ENCODE measurements at places on chromosomes 3 and 15.

DNA sequence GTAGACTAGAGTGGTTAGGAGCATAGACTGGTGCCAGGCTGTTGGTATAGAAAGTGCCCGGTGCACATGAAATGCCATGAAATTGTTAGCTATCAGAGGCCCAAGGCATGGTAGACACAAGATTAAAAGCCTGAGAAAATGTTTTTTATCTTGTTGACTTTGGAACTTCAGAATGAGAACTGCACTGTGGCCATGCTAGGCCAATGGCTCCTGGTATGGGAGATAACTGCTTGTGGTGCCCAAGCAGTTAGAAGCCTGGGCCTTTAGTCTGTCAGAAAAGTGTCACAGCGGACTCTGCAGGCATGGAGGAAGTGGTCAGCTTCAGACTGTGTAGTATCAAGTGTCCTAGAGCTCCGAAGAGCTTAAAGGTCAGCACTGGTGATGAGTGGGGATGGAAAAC, 11.9 kb downstream of the FYCO1 start:
- peak; percentile 79 for DNase-seq

GRCh38 chr3:13346481-13347389, 73.4 kb downstream of the NUP210 start:
- DNase-seq = peak; percentile 82

GRCh38 chr3:46213201-46213600, 5.1 kb upstream of the CCR1 start:
- DNase-seq = peak; percentile 48

- no peak for DNase-seq
Measured at GRCh38 chr3:165169368-165169767, 26.8 kb downstream of the SLITRK3 start.

DNA sequence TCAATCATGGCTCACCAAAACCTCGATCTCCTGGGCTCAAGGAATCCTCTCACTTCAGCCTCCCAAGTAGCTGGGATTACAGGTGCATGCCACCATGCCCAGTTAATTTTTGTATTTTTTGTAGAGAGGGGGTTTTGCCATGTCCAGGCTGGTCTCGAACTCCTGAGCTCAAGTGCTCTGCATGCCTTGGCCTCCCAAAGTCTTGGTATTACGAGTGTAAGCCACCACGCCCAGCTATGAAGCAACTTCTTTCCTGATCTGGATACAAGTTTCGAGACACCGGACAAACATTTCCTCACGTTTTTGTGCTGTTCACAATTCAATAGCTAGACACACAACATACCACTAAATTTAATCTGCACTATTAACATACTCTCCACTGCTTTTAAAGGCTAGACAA, 3.4 kb upstream of the SYNM start:
- DNase-seq = no peak

GRCh38 chr3:27031476-27031875, 337.7 kb downstream of the NEK10 start:
- no peak for DNase-seq

DNA sequence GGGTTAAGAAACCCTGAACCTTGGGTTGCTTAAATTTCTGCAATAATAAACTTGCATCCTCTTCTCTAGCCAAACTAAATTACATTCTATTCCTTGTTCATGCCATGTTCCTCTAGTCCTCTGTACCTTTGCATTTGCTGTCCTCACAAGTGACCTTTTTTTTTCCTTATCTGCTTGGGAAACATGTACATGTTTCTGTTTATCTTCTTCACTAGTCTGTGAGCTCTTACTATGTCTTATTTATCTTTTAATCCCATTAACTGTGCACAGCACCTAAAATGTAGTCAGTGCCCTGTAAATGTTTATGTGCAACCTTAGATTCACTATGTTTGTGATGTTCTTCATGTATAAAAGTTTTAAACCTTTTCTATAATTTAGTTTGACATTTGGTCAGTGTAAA, 61.9 kb downstream of the REC114 start:
- DNase-seq = peak; percentile 13

GRCh38 chr15:90497376-90497775, 32.3 kb upstream of the CRTC3 start:
- peak; percentile 44 for DNase-seq

GRCh38 chr3:160409812-160410610, 10.6 kb downstream of the SMC4 start:
- DNase-seq = no peak

DNA sequence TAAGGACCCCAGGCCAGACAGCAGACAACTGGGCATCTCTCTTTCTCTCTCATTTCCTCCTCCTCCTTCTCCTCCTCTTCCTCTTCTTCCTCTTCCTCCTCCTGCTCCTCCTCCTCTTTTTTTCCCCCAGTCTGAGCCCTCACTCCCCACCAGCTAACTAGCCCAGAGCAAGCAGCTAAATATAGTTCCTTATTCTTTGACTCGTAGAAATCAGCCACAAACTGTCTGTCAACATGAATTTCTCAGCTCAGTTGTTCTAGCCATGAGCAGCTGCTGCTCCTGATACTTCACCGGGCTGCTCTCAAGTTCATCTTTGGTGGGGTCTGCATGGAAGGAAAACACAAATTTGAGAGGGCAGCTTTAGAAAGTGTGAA, 19.2 kb upstream of the LOXL1 start:
- peak; percentile 65 for DNase-seq

GRCh38 chr3:96958856-96959255, 144.5 kb downstream of the EPHA6 start:
- no peak for DNase-seq

GRCh38 chr3:41629986-41630385, 331.9 kb downstream of the ULK4 start:
- no peak for DNase-seq

GRCh38 chr3:129793319-129793718, 100.2 kb downstream of the TMCC1 start:
- DNase-seq = peak; percentile 29

GRCh38 chr3:186577521-186577920, 7.0 kb downstream of the DNAJB11 start:
- no peak for DNase-seq

GRCh38 chr3:2876362-2876761, 233.8 kb downstream of the IL5RA start:
- no peak for DNase-seq

GRCh38 chr3:16337856-16338540, 73.0 kb downstream of the OXNAD1 start:
- DNase-seq = peak; percentile 98

GRCh38 chr15:60548101-60548500, 69.2 kb upstream of the ICE2 start:
- DNase-seq = no peak

DNA sequence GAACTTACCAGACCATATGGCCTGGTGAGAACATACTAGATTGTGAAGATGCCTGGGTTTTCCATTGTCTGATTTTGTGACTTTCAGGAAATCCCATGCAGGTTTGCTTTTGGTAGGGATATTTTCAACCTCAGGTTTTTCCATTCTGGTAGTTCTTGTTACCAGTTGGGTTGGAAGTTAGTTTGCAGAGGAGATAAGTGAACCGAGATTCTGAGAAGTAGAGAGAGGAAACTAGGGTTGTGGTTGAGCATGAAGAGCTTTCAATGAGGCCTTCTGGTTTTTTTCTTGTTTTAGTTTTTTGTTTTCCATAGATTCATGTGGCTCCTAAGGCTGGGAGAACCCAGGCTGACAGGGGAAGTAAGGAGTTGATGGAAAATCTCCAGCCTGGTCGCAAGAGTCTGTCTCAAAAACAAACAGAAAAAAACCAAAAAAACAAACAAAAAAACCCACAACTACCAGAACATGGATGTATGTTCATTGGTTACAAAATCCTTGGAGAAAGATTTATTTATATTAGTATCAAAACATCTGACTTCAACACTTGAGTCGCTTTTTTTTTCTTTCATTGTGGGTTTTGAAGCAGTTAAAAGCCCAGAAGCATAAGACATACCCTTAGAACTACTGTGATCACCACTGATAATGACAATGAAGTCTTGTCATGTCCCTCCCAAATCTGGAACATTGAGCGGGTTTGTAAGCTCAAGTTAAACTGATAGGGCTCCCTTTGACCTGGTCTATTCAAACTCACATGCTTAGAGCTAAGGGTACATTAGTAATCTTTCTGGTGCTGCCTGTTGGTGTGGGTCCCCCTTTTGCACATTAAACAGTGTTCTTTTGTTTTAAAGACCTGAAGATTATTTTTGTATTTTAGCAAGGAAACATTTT, 3.2 kb downstream of the GPR171 start:
- DNase-seq = peak; percentile 39

- no peak for DNase-seq
Measured at GRCh38 chr3:171356251-171356650, 104.0 kb downstream of the TNIK start.

DNA sequence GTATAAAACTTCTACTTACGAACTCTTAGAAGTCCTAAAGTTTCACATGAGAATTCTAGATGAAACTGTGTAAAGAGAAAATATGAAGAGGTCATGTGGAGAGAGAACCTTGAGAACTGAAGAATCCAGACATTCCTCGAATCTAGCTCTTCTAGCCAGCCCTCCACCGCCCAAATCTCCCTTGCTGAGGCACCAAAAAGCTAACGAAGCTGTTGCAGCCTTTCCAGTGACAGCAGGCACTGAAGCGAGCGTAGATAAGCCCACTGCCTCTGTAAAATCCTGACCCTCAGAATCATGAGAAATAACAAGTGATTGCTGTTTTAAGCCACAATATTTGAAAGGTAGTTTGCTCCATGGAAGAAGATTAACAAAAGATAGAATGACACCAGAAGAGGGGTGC, 134.0 kb downstream of the GOLGA6L6 start:
- no peak for DNase-seq

GRCh38 chr15:96328181-96328876, 2.2 kb upstream of the NR2F2 start:
- DNase-seq = no peak

GRCh38 chr15:64850778-64851502, 9.2 kb downstream of the PLEKHO2 start:
- DNase-seq = no peak

DNA sequence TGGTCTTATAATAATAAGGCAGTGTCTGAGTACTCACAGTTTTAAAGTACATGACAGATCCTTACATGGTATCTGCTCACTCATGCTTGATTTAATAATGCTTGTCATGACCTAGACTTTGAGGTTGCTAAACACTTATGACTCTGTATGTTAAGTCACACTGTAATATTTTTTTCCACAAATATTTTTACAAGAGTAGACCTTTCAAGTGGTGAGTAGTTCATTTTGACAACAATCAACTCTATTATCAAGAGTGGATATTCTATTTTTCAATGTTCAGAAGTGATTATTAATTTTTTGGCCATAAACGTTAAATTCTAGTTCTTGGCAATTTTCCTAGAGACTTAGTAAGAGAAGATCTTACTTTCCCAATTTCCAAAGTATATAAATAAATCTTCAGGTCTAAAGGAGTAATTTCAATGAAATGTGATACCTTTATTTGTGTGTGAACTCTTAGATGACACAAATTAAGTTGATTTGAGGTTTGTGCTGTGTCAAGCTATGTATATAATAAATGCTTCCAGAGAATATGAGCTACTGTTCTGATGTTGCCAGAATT, 104.5 kb downstream of the NLGN1 start:
- DNase-seq = no peak

GRCh38 chr3:32592011-32592410, 21.4 kb upstream of the DYNC1LI1 start:
- no peak for DNase-seq

DNA sequence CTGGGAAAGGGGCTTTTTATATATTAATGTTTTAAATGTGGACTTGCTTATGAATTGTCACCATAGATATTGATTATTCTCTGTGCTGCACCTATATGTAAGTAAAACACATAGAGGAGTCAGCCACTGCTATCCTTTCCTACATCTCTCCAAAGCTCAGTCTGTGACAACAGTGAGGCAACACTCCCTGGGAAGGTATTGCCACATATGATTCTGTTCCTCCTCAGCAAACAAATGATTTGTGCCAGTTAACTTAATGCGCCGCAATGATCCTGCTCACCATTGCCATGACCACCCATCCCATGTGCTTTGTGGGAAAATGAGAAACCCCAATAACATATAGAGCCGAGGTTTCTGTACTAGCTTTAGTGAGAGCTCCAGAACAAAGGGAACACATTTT, 75.1 kb upstream of the FBN1 start:
- no peak for DNase-seq

DNA sequence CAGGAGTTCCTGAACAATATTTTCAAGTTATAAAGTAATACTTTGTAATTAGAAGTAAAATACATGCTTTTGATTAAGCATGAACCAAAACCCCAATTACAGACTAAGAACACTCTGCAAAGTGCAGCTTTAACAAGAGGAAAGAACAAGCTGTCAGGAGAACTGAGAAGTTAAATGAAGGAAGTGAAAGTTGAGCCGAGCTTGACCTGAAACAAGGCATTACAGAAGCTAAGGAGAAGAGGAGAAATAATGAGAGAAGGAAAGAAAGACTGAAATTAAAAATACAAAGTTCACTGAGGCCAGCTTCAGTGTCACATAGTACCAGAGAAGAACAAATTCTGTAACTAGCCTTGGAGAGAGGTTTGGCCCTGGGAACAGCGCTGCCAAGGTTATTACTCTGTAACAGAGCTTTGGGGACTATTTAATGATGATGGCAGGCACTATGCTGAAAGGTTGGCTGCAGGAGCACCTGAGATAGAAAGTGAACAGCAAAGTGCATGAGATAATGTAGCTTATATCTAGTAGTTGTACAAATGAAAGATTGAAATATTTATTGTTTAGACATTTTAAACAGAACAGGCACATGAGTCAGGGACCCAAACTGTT, 241.9 kb upstream of the PEX5L start:
- no peak for DNase-seq

DNA sequence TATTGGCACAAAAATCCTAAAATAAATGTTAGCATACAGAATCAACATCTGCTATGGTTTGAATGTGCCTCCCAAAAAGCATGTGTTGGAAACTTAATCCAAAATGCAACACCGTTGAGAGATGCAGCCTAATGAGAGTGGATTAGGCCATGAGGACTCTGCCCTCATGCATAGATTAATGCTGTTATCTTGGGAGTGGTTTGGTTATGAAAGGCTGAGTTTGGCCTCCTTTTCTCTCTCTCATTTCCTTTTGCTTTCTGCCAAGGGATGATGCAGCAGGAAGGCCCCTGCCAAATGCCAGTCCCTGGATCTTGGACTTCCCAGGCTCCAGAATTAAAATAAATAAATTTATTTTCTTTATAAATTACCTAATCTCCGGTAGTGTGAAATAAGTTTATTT, 49.4 kb downstream of the SYNM start:
- peak; percentile 9 for DNase-seq

DNA sequence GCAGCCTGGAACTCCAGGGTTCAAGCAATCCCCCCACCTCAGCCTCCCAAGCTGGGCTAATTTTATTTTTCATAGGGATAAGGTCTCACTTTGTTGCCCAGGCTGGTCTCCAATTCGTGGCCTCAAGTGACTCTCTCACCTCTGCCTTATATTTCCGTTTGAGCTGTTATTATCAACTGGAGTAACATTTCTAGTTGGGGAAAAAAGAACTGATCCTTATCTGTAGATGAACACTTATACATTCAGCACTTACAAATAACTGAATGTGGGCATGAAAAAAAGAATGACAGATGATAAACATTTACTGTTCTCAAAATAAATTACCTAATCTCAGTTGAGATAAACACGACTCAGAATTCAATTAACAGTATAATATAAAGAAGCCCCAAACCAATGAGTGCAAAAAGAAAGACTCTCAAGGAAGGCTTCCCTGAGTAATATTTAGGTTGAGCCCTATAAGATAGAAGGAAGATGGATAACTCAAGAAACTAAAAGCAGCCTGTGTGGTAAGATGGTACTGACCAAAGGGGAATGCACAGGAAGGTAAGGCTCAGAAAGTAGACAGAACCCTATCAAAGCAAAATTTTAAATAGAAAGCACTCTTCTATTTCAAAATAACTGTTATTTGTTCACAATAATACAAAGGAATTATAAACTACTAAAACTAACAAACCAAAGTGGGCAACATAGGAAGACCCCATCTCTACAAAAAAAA, 11.8 kb downstream of the UBE3A start:
- peak; percentile 23 for DNase-seq

Data from hematopoietic multipotent progenitor cell treated with erythropoietin and hydrocortisone succinate and interleukin-3 and kit ligand, for 4 days (in vitro differentiated cells).